Pons (tissue), 1 donor: ENCODE measurements at places on chromosomes 16 and 17.

DNA sequence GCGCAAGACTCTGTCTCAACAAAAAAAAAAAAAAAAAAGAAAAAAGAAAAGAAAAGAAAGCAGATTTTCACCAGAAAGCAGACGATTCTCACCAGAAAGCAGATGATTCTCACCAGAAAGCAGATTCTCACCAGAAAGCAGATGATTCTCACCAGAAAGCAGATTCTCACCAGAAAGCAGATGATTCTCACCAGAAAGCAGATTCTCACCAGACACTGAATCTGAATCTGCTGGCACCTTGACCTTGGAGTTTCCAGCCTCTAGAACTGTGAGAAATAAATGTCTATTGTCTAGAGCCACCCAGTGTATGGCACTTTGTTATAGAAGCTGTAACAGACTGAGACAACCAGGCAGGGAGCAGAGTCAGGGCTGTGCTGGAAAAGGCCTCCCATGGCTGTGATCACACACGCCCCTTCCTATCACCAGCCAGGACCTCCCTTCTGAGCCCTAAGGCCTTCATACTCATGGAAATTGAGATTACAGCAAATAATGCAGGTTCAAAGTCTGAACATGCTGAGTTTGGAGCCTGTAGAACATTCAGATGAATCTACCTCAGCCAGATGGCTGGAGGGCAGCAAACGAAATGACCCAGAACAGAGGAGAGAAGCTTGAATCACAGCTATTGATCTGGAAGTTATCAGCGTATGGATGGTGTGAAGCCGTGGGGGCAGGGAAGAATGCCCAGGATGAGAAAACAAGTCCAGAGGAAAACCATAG is 309.3 kb downstream of the SLC39A11 start:
- DNase-seq, result no peak

DNA sequence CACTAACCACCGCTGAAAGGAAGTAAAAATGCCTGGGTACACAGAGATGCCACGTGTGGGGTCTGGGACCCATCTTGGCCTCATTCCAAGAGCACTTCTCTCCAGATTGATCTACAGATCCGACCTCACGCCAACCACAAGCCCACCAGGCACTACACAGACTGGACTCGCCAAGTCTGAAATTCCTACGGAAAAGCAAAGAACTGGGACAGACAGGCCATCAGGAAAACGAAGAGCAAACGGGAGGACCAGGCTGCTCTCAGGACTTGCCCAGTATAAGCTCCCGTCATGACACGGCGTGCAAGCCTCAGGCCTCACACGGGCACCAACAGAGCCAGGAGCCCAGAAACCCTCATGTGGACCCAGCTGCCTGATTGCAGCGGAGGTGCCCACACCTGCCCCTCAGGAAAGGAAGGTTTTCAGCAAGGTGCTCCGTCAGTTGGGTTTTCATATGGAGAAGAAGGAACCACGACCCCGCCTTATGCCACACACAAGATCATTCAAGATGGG is 20.1 kb upstream of the C16orf95 start:
- no peak for DNase-seq

DNA sequence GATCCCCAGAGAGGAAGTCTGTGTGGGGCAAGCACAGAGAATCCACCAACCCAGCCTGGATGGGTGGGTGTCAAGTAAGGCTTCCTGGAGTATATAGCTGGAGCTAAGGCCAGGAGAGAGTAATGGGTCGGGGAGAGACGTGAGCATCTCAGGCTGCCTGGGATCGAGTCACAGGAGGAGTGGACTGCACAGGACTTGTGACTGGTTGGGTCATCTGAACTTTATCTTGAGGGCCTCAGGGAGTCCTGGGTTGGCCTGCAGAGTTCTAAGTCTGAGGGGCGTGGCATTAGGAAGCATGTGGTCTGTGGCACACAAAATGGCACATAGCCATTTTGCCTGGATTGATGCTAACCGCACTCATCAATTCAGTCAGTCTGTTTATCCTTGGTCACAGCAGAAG is 1.5 kb downstream of the PLA2G15 start:
- no peak for DNase-seq

- DNase-seq, result no peak
Observed at GRCh38 chr17:42591411-42591810, 13.9 kb upstream of the PSMC3IP start.

GRCh38 chr17:1469231-1469852 is 13.3 kb upstream of the CRK start:
- DNase-seq, result no peak

GRCh38 chr17:40516581-40517285 is 15.3 kb upstream of the TNS4 start:
- DNase-seq, result no peak

DNA sequence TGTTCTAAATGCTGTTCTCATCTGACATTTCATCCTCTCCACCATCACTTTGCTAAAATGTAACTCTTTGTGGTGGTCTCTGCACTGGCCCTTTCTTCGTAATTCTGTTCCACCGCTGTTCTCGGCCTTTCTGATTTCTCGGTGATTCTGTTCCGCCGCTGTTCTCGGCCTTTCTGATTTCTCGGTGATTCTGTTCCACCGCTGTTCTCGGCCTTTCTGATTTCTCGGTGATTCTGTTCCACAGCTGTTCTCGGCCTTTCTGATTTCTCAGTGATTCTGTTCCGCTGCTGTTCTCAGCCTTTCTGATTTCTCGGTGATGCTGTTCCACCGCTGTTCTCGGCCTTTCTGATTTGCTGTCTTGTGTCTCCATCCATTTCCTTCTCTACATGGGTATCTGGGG is 12.3 kb downstream of the FOXF1 start:
- DNase-seq, result no peak

- peak; percentile 74 for DNase-seq
Observed at GRCh38 chr16:78198288-78198687, 98.8 kb downstream of the WWOX start.

GRCh38 chr17:62782730-62783270 is 25.3 kb downstream of the MARCHF10 start:
- DNase-seq, result no peak

GRCh38 chr16:75099738-75100602 is 16.6 kb downstream of the LDHD start:
- DNase-seq, result no peak

DNA sequence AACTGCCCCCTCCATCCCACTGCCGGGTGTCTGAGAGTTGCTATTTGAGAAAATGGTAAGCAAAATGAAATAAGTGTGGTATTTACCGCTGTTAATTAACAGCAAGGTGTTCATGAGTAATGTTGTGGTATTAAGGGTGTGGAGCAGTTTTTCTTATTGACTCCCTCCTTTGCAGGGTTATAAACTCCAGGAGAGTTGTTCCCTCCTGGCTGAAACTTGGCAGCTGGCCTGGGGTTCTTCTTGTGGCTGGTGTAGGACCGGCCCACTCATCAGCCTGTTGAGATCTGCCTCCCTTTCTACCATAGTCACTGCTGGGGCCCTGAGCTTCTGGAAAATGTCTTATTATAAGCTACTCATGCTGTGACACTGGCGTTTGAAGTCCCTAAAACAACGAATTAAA is 128.6 kb downstream of the SOX9 start:
- no peak for DNase-seq

DNA sequence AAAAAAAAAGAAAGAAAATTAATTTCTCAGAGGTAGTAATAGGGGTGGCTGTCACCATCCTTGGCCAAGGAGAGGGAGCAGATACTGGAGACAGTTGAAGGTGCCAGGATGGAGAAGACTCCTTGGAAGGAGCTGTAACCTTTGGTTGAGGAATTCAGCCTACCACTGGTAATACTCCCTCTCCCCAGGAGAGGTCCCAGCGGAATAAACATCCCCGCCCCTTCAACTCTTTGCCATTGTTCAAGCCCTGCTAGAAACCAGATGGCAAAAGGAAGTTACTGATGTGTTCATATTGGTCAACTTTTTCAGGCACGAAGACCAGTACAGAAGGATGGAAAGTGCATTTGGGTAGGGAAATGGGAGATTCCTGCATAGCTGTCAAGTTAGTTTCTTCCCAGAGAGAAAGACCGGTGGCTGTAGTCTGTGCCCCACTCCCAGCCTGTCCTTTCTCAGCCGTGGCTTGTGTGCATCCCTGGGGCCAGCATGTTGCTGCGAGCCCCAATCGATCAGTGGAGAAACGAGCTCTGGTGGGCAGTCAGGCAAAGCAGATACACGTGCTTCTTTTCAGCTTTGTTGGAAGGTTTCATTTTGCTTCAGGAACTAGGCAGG is 612.1 kb downstream of the MAF start:
- DNase-seq, result no peak

- DNase-seq, result no peak
Observed at GRCh38 chr17:73492821-73493814, 151.1 kb downstream of the SDK2 start.
